ENCODE measurements at places on chromosomes 3 and 15.

GRCh38 chr3:108342837-108343486, 46.6 kb downstream of the HHLA2 start:
- no peak for DNase-seq

GRCh38 chr15:47812470-47812999, 95.2 kb downstream of the SEMA6D start:
- no peak for DNase-seq

GRCh38 chr3:18098960-18099587, 326.1 kb downstream of the SATB1 start:
- no peak for DNase-seq

- no peak for DNase-seq
These were observed 220.5 kb upstream of the SLCO3A1 start for GRCh38 chr15:91632981-91633380.

DNA sequence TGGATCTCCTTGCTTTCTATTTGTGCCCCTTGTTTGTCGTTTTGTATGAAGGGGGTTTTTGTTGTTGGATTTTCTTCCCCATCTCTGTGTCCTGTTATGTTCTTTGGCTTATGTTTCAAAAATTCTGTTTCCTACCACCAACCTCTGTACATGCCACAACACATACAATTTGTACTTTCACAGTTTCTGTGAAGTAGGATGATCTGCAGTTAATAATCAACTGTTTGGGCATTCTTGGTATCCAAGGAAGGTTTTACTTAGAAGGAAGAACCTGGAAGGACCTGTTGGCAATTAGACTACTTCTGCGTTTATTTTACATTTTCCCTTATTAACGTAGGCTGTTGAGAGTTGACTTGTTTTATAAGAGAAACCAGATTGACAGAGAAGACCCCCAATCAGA, 8.3 kb downstream of the SETD5 start:
- no peak for DNase-seq

- no peak for DNase-seq
These were observed 44.8 kb downstream of the ZNF589 start for GRCh38 chr3:48285675-48286074.

- DNase-seq = no peak
These were observed 42.4 kb upstream of the CMC1 start for GRCh38 chr3:28198974-28199373.

DNA sequence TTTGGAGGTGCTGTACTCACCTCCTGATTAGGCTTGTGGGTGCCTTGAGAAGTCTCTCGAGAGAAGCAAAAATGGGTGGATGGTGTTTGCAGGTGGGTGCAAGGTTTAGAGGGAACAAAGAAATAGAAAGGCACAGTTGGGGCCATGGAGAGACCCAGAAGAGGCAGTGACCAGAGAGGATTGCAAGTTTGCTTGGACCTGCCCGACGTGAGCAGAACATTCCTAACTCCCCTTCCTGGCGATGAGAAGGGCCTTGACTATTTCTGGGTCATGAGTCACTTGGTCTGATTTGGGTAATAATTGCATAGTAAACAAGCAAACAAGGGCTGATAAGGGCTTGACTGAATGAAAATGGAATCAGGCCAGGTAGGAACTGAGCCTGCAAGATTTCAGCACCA, 7.0 kb upstream of the CTSH start:
- no peak for DNase-seq

GRCh38 chr3:27059489-27059888, 309.7 kb downstream of the NEK10 start:
- no peak for DNase-seq

GRCh38 chr3:54951405-54951804, 23.5 kb upstream of the LRTM1 start:
- DNase-seq = peak; percentile 3

DNA sequence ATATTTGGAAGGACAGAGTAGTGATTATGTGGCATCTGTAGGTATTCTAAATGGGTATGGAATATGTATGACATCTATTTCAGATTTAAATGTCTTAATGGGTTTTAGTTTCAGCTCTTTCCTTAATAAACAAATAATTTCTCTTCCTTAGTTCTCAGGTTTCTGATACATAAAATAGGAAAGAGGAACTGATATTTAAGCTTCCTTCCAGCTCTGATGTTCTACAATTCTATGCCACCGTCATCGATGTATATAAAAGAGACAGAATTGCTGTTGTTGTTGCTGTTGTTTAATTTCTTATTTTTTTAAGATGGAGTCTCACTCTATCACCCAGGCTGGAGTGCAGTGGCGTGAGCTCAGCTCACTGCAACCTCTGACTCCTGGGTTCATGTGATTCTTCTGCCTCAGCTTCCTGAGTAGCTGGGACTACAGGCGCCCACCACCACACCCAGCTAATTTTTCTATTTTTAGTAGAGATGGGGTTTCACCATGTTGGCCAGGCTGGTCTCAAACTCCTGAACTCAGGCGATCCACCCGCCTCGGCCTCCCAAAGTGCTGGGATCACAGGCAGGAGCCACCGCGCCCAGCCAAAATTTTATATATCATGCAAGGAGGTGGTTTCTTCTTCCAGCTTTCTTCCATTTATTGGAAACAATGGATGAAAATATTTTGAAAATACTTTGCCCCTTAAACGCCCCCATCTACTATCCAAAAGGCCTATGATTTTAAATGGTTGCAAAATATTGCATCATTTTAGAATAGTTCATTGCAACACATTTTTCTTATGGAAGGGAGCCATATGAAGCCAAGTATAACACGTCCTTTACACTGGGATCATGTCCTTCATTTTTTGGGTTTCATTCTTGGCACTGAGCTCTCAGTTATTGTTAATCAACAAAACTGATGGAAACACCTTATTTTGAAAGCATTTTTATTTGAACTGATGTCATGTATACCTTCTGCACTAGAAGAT, 13.9 kb upstream of the C15orf61 start:
- no peak for DNase-seq

DNA sequence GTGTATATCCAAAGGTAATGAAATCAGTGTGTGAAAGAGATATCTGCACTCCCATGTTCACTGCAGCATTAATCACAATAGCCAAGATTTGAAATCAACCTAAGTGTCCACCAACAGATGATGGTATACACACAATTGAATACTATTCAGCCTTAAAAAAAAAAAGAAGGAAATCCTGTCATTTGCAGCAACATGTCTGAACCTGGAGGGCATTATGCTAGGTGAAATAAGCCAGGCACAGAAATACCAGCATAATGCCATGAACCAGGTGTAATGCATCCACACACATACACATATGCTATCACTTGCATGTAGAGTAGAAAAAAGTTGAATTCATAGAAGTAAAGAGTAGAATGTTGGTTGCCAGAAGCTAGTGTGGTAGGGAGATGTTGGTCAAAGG, 18.4 kb upstream of the NR1I2 start:
- DNase-seq = no peak
